Ovary (tissue), 10 donors: ENCODE measurements at places on chromosomes 6 and 20. TPM values are rescaled to one million over a fixed set of nuclear protein-coding genes. Genes with fewer than 3 reads are reported as not detected.

The C6orf118 gene
- total RNA-seq, result not detected

The KHDRBS2 gene
- total RNA-seq, result 0.10 TPM

The FRK gene
- 3.2 TPM for total RNA-seq

The GGTLC1 gene
- not detected for total RNA-seq

The FAM229B gene
- total RNA-seq, result 37.3 TPM

DNA sequence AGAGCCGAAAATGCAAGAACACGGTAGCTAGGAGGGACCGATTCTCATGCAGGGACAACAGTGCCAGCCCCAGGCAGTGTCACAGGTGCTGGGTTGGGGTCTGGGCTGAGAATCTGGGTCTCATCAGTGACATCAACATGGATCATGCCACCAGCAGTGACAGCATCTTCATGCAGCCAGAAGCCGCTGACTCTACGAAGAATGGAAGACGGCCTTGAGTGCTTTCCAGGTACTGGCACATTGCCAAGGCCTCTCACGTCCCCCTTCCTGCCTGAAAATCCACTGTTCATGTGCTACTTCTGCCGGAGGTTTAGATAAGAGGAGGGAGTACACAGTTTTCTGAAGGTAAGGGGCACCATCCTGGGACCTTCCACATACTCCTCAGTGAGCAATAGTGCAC lies 141.1 kb upstream of the FOXQ1 start:
- no peak for DNase-seq
- no peak overlapping the region for H3K27ac ChIP-seq
- no peak overlapping the region for H3K4me3 ChIP-seq
- H3K36me3 ChIP-seq, result no peaks in the 10 kb centered on the region

GRCh38 chr6:34709386-34709785 lies 12.8 kb upstream of the ILRUN start:
- no peaks in the 10 kb centered on the region for H3K36me3 ChIP-seq
- peaks cover 15% of the 10 kb centered on the region for H3K4me1 ChIP-seq

GRCh38 chr6:48626421-48626820 lies 515.4 kb upstream of the PTCHD4 start:
- H3K27ac ChIP-seq, result no peak overlapping the region
- DNase-seq, result no peak
- no peaks in the 10 kb centered on the region for H3K4me1 ChIP-seq
- no peaks in the 10 kb centered on the region for H3K36me3 ChIP-seq

- no peaks in the 10 kb centered on the region for H3K36me3 ChIP-seq
- DNase-seq, result no peak
- H3K27ac ChIP-seq, result no peak overlapping the region
Observed at GRCh38 chr6:41767112-41767833, 12.4 kb downstream of the FRS3 start.

DNA sequence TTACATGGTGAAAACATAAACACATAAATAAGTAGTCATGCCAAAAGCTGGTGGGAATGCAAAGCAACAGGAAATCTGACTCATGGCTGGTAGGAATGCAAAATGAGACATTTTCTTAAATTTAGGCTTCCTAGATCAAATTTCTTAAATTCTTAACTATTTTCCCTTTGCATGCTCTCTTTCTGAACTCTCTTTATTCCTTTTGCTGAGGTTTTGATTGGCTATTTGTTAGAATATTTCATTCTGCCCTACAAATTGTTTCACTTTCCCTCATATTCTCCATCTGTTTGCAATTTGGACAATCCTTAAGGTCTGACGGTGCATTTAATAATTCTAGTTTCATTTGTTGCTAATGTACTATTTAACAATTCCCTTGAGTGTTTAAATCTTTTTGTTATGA lies 437.5 kb upstream of the RGS17 start:
- H3K4me3 ChIP-seq, result no peak overlapping the region
- H3K36me3 ChIP-seq, result no peaks in the 10 kb centered on the region

DNA sequence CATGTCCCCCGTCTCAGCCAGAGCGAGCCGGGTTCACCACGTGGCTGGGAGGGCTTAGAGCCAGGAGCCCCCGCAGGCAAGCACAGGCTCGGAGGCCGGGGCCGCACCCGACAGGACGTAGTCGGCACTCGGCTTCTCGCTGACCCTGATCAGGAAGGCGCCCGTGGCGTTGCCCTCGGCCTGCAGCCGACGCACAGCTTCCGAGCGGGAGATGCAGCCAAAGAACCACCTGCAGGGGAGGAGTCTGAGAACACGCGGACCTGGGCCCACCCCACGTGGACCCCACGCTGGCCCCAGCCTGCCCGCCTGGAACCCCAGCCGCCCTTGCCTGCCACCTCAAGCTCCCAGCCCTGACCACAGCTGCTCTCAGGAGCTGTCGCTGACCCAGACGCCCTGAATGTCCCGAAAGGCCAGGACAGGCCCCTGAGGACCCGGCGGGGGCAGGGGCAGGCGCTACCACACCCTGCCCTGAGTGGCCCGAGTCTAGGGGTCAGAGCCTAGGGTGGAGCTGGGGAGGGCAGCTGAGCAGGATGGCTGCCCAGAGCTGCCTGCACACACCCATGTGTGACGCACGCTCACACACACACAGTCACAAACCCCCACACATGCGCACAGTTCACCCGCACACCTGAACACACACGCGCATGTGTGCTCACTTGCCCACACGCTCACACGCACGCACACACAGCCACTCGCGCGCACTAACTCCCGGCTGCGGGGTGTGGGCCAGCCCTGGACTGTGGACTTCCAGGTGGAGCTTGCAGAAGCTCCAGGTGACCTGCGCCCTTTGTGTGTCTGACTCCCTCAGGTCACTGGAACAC lies 2.1 kb downstream of the PTK6 start:
- H3K27ac ChIP-seq, result no peak overlapping the region
- no peak overlapping the region for H3K4me3 ChIP-seq

GRCh38 chr6:138571585-138572166 lies 72.4 kb upstream of the NHSL1 start:
- no peak for DNase-seq
- H3K4me3 ChIP-seq, result peak overlapping the region; percentile 29
- H3K27ac ChIP-seq, result peak overlapping the region; percentile 37

- H3K27ac ChIP-seq, result no peak overlapping the region
- no peaks in the 10 kb centered on the region for H3K36me3 ChIP-seq
- H3K4me1 ChIP-seq, result no peaks in the 10 kb centered on the region
- H3K27me3 ChIP-seq, result no peaks in the 10 kb centered on the region
- DNase-seq, result no peak
Observed at GRCh38 chr6:21855811-21856455, 262.4 kb downstream of the SOX4 start.

DNA sequence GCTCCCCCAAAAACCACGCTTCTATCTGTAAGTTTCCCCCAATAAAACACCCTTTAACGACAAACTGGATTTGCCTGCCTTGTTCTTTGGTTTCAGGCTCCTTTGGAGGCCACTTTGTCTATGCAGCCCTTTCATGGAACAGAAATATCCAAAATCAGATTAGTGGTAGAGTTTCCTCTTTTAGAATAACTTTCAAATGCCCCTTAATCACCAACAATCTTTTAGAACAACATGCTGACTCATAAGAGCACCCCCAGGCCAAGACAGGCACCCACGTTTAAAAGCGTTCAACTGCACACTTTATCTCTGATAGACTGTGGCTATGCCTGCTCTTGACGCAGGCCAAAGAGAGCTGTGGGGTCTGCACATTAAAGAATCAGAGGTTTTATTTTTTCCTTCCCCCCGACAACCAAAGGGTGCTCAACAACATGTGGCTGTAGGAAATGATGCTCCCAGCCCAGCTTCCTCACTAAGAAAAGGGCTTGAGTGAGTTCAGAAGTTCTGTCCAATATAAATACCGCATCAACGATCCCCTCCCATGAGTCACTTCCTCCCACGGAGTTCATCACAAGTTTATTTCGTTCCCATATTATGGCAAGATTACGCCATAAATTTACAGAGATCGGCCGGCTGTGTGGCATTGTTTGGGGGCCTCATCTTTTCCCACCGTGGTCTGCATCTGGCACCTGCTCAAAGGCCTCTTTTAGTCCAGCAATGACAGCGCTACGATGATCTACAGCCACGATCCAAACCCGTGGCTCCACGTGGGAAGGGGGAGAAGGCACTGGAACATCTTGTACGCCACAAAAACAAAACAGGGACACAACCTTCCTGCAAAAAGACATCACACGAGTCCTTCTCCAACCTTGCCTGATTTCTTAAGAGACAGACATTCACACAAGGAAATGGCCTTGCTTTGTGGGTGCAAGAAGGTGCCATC lies 88.8 kb upstream of the NFATC2 start:
- DNase-seq, result peak; percentile 53
- no peaks in the 10 kb centered on the region for H3K36me3 ChIP-seq
- peak overlapping the region; percentile 65 for H3K27ac ChIP-seq
- no peaks in the 10 kb centered on the region for H3K27me3 ChIP-seq
- peaks cover 5% of the 10 kb centered on the region for H3K4me1 ChIP-seq

DNA sequence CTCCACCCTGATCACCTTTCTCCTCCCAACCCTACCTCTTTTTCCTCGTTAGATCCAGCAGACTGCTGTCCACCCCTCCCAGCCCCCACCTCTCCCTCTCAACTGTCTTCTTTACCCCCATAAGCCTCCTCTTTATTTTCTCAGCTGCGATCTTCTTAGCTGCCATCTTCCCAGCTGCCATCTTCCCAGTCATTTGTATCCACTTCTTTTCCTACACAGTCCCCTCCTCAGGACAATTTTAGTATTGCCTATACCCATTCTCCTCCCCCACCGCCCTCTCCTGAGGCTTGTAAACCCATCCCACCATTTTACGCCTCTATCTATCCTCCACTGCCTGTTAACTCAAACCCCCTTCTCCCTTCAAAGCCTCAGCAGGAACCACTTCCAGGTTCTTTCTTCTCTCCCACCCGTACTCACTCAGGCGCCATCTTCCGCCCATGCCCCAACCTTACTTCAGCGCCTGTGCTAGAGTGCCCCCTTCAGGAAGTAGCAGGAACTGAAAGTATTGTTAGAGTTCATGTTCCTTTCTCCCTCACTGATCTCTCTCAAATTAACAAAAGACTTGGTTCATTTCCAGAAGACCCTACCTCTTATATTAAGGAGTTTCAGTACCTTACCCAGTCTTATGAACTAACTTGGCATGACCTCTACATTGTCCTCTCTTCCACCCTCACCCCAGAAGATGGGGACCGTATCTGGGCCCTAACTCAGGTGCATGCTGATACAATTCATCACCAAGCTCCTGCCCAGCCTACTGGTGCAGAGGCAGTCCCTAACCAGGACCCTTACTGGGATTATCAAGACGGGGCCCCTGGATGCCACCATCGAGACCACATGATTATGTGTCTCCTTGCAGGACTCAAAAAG lies 236.0 kb downstream of the ADGRG6 start:
- no peak for DNase-seq
- no peak overlapping the region for H3K4me3 ChIP-seq
- H3K36me3 ChIP-seq, result no peaks in the 10 kb centered on the region
- H3K27me3 ChIP-seq, result no peaks in the 10 kb centered on the region

- peaks cover 7% of the 10 kb centered on the region for H3K4me1 ChIP-seq
- H3K4me3 ChIP-seq, result no peak overlapping the region
- no peaks in the 10 kb centered on the region for H3K27me3 ChIP-seq
- H3K27ac ChIP-seq, result no peak overlapping the region
- no peak for DNase-seq
Observed at GRCh38 chr6:20814494-20814893, 280.2 kb downstream of the CDKAL1 start.
